Cortex of kidney (tissue), 1 donor: ENCODE measurements at places on chromosomes 3 and 15.

- no peak for DNase-seq
Observed at GRCh38 chr3:54120657-54121413, 1.5 kb upstream of the CACNA2D3 start.

DNA sequence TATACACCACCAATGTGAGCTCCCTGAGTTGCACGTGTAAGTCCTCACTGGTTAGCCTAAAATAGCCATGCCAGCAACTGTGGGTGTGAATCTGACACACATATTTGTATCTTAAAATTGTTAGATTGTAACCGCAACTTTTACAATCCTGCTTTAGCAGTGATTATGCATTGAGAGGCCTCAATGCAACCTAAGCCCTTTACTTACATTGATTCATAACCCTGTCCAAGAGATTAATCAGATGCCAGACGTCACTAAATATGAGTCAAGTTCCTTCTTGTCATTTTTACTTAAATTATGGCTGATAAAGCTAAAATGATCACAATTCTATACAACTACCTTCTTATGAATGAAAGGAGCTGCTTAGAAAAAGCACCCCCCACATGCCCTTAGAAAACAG, 46.9 kb downstream of the IL17RD start:
- no peak for DNase-seq

GRCh38 chr3:187957165-187957581, 196.8 kb upstream of the LPP start:
- no peak for DNase-seq

DNA sequence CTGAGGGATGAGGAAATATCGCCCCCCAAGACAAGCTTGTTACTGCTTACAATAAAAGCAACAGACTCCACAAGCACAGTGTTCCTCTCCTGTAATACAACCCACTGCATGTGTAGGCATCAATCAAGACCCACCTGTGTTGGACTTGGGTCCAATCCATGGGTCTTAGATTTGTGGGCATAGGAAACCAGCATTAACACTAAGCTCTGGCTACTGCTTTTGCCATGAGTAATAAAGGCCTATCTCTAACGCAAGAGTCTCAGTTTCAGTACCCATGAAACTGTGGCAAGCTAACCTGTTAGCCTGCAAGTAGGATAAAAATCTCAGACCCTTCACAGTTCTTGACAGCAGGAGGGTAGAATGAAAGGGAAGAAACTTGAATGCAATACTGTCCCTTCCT, 5.2 kb upstream of the EIF1B start:
- DNase-seq = no peak

- no peak for DNase-seq
Observed at GRCh38 chr15:95604634-95605036, 725.9 kb upstream of the NR2F2 start.

- no peak for DNase-seq
Observed at GRCh38 chr3:43892061-43892460, 201.3 kb downstream of the ABHD5 start.

DNA sequence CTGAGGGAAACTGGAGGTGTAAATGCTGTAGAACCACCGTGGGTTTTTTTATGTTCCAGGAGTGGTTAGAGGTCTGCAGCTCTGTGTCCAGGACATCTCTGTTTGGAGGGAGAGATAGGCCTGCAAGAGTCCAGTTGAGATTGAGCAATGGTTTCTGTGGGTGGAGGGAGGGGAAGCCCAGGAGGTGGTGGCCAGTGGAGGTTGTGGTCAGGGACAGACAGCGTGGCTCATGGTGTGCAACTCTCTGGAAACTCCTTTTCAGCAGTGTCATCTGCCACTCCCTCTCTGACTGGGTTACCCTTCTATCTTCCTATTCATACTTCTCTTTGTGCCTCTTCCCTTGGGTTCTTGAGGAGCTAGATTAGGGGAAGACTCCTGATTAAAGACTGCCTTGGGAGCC, 9.6 kb downstream of the XCR1 start:
- DNase-seq = no peak

DNA sequence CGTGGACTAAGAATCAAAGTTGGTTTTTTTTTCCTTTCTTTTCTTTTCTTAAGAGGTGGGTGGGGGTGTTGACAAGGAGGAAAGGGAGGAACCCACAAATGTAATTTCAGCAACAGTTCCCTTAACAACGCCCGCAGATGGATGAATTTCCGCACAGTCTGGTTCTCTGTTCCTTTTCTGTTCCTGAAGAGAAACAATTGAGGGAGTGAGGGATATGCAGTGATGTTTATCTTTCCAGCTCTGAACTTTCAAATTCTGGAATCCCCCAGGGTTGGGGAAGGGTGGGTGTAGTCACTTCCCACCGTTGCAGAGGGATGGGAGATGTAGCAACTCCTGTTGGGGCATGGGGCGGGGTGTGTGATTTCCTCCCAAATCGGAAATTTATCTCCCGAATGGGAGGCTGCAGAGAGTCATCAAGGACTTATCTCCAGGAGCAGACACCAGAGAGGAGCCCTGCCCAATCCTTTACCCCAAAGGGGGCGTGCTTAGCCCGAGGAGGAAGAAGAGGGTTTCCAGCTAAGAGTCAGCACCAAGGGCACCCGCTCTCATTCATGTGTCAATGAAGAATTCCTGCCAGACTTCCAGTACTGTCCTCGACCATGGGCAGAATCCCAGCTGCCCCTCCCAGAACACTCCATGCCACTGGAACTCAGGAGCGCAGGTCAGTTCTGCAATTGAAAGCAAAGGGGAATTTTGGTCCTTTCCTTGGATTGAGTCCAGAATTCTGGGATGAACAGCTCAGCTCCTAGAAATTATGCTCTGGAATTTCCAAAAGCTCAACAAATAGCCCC, 35.0 kb upstream of the CFAP161 start:
- DNase-seq = no peak

- DNase-seq = no peak
Observed at GRCh38 chr3:171198781-171199472, 172.4 kb upstream of the SLC2A2 start.

GRCh38 chr15:62432702-62433398, 267.8 kb upstream of the C2CD4B start:
- no peak for DNase-seq

- DNase-seq = no peak
Observed at GRCh38 chr3:110711130-110711832, 360.3 kb upstream of the NECTIN3 start.

DNA sequence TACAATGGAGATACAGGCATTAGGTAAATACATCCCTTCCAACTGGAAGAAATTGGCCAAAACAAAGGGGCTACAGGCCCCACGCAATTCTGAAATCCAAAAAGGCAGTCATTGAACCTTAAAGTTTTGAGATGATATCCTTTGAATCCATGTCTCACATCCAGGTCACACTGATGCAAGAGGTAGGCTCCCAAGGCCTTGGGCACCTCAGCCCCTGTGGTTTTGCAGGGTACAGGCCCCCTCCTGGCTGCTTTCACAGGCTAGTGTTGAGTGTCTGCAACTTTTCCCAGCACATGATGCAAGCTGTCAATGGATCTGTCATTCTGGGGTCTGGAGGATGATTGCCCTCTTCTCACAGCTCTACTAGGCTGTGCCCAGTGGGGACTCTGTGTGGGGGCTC, 766.7 kb downstream of the ZBBX start:
- DNase-seq = no peak

GRCh38 chr15:41828807-41829141, 882 bp downstream of the JMJD7 start:
- no peak for DNase-seq

DNA sequence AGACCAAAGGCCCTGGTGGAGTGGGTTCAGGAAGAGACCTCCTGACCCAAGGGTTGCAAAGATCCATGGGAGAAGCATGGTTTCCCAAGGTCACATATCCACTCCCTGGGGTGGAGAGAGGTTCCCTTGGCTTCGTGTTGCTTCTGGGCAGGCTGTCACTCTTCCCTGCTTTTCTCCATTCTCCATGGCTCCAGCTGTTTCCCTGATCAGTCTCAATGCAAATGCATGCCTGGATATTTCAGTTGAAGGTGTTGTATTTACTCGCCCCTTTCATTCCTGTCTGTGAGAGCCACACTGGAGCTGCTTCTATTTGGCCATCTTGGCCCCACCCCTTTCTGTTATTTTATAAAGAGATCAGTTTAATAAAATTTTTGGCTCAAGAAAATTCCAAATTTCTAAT, 95.0 kb upstream of the PLSCR4 start:
- no peak for DNase-seq

DNA sequence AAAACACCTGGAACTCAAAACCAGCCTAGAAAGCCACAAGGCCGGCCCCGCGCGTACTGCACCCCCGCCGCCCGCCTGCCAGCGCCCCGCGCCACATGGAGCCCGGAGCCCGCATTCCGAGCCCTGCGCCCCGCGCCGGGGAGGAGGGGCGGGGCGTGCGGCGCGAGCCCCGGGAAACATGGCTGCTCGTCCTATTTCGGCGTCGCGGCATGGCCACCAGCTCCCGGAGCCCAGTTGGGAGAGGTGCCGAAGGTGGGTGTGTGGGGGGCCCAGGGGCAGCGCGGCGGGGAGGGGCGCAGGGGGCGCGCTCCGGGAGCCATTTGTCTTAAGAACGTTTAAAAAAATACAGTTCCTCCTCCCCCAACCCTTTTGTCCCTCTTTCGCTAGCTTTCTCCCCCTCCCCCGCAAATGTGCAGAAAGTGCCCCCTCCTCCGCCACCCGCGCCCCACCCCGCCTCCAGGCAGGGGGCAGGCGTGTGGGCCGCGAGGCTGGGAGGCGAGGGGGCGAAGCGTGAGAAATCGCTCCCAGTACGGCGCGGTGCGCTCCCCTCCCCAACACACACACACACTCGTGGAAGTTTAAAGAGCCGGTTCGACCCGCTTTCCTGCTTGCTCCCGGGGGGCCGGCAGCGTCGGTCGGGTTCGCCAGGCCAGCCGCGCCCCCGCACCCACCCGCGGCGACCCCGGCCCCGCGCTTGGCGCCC, 2.5 kb downstream of the ANP32A start:
- DNase-seq = no peak

DNA sequence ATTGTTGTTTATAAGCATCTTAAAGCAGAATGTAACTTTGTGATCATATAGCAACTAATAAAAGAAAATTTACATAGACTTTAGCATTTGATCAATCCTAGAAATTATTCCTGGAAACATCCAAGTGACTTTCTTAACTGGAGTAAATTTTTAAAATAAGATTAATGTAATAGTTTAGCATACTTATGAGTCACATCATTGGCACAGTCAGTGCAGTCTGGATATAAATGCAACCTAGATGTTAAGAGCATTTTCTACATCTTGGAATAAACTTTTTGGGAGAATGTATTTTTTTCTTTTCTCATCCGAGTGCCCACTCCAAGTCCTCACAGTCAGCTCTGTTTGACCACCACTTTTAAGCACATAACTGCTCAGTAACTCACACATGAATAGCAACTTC, 324.6 kb upstream of the PLSCR5 start:
- DNase-seq = no peak

DNA sequence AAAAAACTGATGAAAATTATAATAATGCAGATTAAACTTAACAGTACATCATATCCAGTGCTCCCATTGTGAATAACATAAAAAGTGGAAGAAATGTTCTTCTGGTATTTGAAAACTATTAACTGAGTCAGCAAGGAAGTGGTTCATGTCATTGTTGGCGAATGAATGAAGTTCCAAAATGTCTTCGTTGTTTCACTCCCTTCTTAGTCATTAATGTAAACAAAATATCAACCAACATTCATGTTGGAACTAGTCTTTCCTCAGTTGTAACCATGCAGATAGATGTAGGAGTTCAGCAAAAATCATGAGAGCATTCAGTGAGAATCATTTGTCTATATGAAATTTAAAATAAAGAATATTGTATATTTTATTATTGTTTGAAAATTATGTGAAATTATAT, 44.1 kb upstream of the ICE2 start:
- no peak for DNase-seq

GRCh38 chr15:48602358-48603122, 43.0 kb downstream of the FBN1 start:
- no peak for DNase-seq

- DNase-seq = no peak
Observed at GRCh38 chr3:157069406-157069805, 90.5 kb downstream of the CCNL1 start.

DNA sequence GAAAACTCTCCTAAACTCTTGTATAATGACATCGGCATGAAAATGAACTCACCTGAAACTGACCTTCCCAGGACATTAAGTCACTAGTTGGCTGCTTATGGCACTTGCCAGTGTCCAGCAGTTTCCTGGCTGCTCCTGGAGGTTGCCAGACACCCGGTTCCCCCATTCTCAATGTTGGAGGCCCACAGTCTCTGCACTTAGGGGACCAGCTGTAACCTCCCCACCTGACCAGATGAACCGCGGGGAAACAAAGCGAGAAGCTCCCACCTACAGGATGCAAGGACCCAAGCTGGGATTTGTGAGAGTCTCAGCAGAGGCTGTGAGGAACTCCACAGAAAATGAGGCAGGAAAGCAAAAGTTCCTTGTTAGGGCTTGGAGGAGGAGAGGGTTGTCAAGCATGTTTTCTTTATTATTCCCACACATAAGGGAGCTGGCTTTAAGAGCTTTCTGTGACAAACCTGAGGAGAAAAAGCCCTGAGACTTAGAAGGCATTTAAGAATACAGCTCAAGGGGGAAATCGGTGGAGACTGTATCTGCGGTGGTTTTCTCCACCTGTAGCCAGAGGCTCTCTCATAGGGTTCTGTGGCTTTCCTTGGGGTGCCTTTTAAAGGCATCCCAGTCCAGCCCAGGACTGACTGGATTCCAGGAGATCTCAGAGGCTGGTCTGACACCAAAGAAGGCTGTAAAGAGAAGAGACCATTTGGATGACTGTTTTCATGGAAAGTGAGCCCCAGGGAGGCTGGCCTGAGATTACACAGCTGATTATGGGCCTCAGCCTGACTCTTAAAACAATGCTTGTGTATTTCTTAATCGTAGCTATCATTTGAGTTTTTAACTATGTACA, 4.6 kb downstream of the TPM1 start:
- DNase-seq = no peak

DNA sequence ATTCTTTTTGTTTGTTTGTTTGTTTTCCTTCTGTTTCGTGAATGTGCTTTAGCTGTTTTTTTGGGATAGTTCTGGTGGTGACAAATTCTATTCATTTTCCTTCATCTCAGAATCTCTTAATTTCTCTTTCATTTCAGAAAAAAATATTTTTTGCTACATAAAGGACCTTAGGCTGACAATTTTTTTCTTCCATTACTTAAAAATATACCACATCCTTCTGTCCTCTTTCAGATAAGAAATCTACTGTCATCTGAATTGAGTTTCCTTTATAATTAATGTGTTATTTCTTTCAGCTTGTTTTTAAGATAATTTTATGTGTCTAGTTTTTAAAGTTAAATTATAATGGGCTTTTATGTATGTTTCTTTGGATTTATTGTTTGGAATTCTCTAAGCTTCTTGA, 47.6 kb downstream of the IL16 start:
- no peak for DNase-seq

GRCh38 chr3:113551820-113552219, 19.5 kb downstream of the SIDT1 start:
- no peak for DNase-seq

- no peak for DNase-seq
Observed at GRCh38 chr3:4749567-4750002, 229.7 kb upstream of the BHLHE40 start.

DNA sequence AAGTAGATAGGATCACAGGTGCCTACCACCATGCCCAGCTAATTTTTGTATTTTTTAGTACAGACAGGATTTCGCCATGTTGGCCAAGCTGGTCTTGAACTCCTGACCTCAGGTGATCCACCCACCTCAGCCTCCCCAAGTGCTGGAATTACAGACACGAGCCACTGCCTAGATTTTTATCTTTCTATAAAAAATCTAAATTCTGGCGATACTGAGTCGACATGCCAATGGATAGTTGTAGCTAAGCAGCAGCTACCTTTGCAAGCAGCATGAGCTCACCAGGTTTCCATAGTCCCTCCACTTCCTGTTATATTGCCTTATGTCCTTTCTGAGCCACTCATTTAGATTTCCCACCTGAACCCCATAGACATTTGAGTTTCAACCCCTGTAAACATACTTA, 13.1 kb upstream of the FMN1 start:
- no peak for DNase-seq

GRCh38 chr3:147089286-147089685, 317.1 kb downstream of the ZIC4 start:
- no peak for DNase-seq
